ENCODE measurements at places on chromosomes 5 and 9.

GRCh38 chr5:62631909-62632580, 53.4 kb downstream of the LRRC70 start:
- DNase-seq, result no peak

DNA sequence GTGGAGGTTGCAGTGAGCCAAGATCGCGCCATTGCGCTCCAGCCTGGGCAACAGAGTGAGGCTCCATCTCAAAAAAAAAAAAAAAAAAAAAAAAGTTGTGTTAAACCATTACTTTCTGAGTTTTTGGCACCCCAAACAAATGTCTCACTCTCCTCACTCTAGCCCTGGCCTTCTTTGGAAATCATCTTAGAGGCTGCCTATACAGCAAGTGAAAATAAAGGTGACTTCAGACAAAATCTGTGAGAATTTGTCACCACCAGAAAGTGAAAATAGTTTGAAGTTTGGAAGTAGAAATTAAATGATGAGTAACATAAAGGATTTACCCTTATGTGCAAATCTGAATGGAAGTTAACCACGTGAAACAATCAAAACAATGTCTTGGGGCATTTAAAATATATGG, 7.2 kb upstream of the ZNF131 start:
- no peak for DNase-seq

- DNase-seq, result no peak
Measured at GRCh38 chr5:116880150-116880549, 305.5 kb upstream of the SEMA6A start.

DNA sequence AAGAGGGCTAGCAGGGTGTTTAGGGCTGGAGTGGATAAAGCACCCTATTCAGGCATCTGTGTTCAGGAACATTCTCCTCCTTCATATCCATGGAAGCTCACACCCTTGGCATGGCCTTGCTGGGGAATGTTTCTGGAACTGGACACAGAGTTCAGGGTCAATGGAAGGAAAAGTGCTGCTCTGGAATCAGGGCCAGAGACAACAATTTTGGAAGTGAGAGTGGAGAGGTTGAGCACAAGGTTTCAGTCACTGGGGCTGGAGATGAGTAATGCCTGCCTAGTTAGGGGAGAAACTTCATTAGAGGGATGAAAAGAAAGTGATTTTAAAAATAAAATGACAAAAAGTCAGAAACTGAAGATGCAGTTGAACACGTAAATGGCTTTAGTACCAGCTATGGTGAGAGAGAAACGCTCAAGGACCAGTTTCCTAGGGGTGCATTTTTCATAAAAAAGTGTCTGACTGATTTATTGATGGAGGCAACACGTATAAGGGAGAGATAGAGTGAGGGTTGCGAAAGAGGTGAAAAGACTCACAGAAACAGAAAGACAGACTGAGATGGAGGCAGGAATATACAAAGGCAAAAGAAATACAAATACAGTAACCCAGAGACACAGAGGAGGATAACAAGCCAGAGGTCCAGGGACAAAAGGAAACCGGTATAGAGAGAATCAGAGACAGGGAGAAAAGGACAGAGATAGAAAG, 8.0 kb upstream of the TNFSF15 start:
- DNase-seq, result no peak

- DNase-seq, result no peak
Measured at GRCh38 chr9:136759001-136759400, 958 bp upstream of the LCN8 start.

DNA sequence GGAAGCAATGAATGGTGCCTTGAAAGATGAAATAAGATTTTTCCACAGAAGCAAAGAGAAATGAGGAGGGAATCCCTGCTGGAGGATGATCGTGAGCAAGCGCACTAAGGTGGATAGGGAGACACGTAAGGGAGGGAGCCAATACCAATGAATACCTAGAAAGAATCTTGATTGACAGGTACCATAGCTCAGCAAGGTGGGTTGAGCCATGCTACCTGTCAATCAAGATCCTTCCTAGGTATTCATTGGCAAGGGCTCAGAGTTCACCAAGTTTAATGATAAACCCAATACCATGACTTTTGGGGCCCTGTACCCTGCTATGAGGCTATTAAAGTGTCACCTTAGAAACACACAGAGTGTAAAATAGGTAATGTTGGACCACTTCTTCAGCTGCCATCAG, 226.8 kb downstream of the GRIA1 start:
- DNase-seq, result no peak

DNA sequence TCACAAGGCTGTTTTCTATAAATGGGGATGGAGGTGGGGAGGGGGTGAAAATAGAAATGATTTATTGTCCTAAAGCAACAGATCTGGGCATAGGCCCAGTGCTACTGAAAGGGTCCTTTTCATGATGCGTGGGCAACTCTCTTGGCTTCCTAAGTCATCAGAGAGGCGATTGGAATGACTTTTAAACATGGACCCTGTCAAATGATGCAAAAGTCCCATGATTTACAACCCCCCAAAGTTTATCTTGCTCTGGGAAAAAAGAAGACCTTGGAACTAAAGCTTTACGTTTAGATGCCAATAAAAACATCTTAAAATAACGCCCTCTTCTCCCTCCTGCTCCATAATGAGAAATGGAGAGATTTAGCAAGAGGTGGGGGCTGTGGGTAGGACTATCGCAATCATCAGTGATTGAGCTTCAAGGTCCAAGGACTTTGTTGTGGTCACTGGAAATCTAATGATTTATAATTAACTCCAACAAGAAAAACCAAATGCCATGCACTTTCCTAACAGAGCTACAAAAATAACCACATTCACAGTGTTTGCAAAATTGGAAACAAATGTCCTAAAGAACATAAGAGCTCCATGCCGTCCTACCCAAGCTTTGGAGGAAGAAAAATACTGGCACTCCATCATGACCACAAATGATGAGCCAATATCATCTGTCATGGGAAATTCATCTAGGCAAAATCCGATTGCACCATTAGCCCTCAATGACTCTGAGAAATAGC, 167.5 kb upstream of the CLINT1 start:
- DNase-seq, result no peak
